ENCODE measurements at places on chromosomes 4 and X.

GRCh38 chr4:124594945-124595344, 117.6 kb downstream of the ANKRD50 start:
- DNase-seq: no peak

DNA sequence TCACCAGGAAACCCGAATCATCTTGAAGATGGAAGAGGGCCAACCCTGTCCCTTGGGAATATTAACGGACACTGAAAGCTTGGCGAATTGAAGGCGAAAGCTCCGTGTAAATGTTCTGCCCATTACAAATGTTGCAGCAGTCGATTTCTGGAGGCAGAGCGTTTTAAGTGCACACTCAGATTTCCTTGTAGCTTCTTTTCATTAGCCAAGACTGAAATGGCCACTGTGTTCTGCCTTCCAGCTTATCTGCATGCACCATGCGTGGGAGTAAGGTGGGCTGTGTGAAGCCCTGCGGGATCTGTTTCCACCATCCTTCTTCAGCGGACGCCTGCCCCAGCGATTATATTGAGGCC, 1.3 kb downstream of the SMIM20 start:
- DNase-seq: peak; percentile 26

DNA sequence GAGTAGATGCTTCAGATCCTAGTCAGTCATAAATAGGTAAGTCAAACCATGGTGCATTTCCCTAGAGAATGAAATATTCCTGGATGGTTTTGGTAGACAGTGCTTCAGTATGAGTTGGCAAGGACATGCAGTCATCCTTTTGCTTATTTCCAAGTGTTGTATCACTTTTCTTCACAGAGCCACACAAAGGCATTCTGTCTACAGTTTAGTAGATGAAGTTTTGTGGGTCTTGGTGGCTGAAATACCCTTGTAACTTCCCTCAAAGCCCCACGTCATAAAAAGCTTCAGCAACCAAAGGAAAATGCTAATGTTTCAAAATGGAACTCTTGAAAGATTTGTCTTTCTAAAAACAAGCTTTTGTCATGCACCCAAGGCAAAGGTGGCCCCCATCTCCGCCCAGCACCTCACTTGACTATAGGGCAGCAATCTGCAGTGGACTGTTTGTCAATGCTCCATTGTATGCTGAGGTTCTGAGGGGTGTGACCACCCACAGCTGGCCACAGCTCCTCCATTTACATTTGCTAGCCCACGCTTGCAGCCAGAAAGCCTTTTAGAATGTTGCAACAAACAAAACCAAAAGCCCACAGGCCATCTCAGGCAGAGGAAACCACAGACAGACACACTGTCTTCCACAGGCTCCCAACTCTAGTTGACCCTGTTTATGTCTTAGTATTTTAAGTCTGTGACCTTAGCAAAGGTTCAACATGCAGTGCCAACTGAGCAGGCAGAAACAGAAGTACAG, 87.1 kb upstream of the FAM9C start:
- DNase-seq: no peak

DNA sequence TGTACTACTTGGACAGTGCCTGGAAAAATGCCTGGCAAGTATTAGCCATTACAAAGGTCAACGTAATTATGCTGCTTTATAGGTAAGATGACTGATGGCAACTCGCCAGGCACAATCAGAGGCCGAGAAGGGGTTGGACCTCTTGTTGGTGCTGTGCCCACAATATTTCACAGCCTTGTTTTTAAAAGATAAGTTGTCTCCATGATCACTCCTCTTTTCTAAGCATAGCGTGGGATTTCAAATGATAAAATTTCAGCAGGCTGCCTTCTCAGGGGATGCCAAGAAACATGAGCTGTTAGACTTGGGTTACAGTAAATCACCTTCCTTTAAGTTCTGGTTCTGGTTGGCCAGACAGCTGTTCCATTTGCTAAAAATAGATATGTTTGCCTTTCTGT, 26.9 kb downstream of the HOPX start:
- no peak for DNase-seq

DNA sequence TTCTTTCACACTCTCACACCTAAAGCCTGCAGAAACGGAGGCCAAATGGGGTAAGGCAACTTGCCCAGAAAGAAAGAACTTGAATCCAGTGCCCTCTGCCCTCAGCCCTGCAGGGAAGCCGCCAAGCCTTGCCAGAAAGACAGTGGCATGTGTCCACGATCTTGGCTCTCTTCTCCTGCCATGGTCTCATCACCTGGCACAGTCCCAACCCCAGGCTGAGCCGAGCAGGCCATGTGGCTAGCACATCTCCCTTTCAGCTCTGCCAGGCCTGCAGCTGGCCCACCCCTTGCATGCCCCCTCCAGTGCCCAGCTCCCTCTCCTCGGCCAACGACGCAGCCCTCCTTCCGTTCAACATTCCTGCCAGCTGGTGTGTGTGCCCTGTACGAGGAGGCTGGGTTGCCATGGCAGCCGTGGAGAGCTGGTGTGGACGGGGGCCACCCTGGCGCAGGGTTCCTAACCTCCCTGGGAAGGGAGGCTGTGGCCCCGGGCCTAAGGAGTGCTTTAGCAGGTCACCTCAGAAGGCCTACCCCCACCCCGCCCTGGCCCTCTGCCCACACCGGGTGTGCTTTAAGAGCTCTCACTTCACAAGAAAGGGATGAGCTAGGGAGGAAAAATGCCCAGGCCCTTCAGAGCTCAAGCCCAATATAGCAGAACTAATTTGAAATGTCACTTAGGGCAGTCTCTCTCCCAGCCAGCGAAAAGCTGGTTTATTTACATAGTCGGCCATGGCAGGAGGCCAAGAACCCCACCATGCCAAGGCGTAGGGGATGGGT, 73.0 kb upstream of the PJA1 start:
- peak; percentile 83 for DNase-seq

DNA sequence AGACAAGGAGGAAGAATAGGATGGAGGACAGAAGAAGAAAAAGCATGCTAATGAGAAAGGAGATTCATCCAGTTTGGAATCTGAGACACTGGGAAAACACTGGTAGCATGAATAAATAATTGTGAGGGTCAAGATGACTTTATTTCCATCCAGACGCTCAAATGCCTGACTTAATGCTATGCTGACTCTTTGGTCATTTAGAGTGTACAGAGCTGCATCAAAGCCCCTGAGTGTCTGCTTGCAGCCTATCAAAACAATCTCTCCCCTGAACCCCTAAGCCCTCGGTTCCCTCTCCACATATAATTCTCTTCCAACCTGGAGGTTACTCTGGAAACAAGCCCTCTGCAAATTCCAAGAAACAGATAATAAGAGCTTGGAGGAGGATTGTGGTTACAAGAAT, 208.8 kb downstream of the MAGEB17 start:
- DNase-seq: no peak

GRCh38 chr4:140135529-140136088, 18.4 kb downstream of the MAML3 start:
- DNase-seq: peak; percentile 33

GRCh38 chr4:148006001-148006400, 274.1 kb downstream of the ARHGAP10 start:
- no peak for DNase-seq

Measured in DMS79 (cell line).